ENCODE measurements at places on chromosomes 7 and 10. TPM values are rescaled to one million over a fixed set of nuclear protein-coding genes. Genes with fewer than 3 reads are reported as not detected.

OR13A1 gene
- not detected for total RNA-seq

TAS2R41 gene
- total RNA-seq = not detected

UPK3BL2 gene
- total RNA-seq = 12.7 TPM

AKR1B15 gene
- total RNA-seq = not detected

CLRN3 gene
- total RNA-seq = not detected

TUBAL3 gene
- 0.57 TPM for total RNA-seq

SDHAF3 gene
- 8.2 TPM for total RNA-seq

HACD1 gene
- 16.0 TPM for total RNA-seq

TAF3 gene
- total RNA-seq = 12.9 TPM

MBL2 gene
- not detected for total RNA-seq

FBXO24 gene
- total RNA-seq = not detected

TMEM236 gene
- total RNA-seq = 6.8 TPM

FAM170B gene
- total RNA-seq = not detected

IFIT1B gene
- total RNA-seq = not detected

TMEM229A gene
- not detected for total RNA-seq

GPNMB gene
- 803 TPM for total RNA-seq
